ENCODE measurements at places on chromosomes 6 and 20. TPM values are rescaled to one million over a fixed set of nuclear protein-coding genes. Genes with fewer than 3 reads are reported as not detected.

DNA sequence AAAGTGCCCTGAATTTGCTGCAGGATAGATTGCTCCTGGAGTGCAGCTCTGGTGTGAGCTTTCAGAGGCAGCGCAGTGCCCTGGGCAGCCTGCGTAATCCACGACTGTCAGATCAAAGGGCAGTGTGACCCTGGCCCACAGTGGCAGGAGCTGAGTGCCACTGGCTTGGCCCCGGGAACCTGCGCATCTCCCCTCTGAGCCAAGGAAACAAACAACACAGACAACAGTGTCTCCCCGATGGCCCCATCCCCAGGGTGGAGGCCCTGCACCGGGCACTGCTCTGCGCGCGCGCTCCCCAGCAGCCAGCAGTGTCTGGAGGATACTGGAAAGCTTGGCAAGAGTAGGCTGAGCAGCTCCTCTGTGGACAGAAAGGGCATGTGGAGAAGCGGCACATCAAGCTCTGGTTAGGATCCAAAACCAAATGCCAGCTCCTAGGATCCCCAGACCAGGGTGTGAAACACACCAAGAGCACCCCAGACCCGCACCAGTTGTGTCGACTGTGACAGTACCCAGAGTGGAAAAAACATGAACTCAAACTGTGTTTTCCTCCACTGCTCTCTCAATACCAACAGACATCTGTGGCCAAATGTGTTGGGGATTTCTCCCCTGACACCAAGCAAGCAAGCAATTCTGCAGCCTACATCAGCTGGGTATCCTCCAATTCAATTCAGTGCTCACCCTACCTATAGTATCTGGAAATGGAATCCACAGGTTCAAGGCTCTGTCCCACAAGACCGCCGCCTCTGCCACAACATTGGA is 26.7 kb downstream of the RBCK1 start:
- DNase-seq, result no peak

GRCh38 chr6:156449569-156449968 is 327.6 kb upstream of the ARID1B start:
- no peak for DNase-seq

- DNase-seq, result no peak
Observed at GRCh38 chr6:124560873-124561567, 401.2 kb upstream of the RNF217 start.

DNA sequence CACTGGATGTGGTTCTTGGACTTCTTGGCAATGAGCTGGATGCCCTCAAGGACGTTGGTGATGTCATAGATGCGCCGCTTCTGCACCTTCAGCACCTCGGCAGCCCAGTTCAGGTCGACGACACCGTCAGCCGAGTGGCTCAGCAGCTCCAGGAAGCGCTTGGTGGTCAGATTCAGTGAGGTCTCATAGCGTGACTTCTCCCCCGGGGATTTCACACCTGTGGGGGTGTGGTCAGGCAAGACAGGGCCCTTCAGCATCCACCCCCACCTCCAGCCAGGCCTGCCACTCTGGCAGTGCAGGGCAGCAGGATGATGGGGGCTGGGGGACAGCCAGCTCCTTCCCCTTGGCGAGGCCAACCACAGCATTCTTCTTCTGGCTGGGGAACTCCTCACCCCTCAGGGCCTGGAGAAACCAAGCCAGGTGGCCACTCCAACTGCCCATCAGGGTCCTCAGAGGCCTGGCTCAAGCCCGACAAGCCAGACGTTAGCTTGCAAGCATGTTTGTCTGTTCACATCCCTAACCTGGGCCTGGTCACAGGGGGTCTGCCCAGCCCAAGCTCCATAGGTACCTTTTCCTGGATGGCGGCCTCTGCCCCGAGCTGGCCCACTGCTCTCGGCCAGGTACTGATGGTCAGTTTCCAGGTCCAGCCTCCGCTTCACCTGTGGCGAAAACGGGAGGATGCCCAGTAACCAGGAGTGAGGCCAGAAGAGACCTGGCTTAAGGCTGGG is 5.7 kb upstream of the NECAB3 start:
- DNase-seq, result no peak

DNA sequence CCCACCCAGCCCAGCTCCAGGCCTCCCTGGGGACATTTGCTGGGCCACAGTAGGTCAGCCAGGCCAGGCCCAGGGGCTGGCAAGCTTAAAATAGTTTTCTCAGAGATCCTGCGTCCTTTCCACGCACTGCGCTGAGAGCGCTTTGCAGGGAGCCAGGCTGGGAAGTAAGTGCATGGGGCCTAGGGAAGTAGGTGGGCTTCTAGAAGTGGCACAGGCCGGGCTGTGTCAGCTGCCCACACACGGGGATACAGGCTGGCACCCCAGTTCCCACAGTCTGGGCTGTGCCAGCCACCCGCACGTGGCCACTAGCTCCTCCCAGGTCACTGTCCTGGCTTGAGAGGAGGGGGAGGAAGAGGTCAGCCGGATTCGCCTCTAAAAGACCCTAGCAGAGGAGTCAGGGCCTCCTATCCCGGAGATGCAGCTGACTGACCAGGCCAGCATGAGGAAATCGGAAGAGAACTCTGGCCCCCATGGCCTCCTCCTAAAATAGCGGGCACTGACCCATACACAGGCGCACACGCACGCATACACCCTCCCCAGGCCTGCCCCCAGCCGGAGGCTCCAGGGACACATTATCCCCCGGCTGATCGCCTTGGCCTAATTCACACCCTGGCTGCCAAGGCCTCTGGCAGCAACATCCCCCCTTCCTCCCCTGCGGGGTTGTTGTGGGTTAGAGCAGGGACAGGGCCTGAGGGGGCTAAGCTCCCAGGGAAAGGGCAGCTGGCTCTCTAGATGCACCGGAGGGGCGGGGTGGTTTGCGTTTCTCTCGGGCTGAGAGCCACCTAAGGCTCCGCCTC is 5.4 kb downstream of the SLCO4A1 start:
- no peak for DNase-seq

- no peak for DNase-seq
Observed at GRCh38 chr6:28810659-28811053, 113.1 kb downstream of the TRIM27 start.

DNA sequence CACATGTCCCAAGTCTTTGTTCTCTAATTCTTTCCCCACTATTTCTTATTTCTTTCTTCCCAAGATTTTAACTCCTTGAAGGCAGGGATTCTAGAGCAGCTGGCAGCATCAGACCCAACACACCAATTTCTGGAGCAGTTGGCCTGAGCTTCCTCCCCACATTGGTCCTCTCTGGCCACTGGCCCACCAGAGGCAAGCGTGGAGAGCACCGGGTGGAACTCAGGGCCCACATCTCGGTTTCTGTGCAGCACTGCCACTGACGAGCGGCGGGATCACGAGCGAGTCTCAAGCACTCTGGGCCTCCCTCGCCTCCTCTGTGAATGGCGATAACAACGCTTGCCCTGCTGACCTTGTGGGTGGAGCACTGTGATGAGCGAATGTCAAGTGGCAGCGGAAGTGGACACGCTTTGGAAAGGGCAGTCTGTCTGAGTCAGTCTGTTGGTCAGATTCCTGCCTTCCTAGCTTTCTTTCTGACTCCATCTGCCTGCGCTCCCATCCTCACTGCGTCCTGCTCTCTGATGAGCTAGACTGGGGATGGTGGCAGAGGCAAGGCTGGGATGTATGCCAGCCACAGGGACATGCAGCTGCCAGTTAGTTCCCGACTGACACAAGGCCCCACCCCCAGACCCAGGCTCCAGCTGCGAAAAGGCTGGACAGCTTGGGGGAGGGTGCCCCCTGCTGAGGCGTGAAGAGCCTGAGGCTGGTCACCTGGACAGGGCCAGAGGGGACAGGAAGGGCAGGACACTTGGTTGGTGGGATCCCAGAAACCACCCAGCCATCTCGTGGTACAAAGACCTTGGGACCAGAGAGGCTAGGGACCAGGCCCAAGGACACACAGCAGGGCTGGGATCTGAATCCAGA is 4.5 kb upstream of the SPDEF start:
- peak; percentile 57 for DNase-seq

- DNase-seq, result no peak
Observed at GRCh38 chr20:37869334-37869861, 33.5 kb upstream of the VSTM2L start.

GRCh38 chr6:69937402-69938136 is 71.2 kb downstream of the COL19A1 start:
- no peak for DNase-seq

GRCh38 chr6:1422290-1422689 is 32.9 kb downstream of the FOXF2 start:
- DNase-seq, result no peak

- peak; percentile 94 for DNase-seq
Observed at GRCh38 chr6:118387921-118388701, 160.0 kb upstream of the PLN start.

- no peak for DNase-seq
Observed at GRCh38 chr6:108927927-108928326, 79.7 kb downstream of the ARMC2 start.

DNA sequence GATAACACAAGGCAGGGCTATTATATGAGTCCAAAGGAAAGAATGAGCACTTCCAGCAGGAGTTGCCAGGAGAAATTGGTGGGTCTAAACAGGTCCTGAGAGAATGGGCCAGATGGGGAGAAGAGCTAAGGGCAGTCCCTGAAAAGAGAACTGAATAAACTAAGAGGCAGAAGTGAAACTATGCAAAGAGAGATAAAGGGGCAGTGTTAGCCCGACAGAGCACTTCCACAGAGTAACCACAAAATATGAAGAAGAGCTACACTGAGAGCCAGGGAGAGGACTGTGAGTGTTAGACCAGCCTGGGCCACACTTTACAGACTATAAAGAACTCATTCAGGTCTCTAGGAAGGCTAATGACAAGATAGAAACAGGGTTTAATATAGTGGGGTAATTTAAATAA is 43.8 kb downstream of the RALGAPA2 start:
- DNase-seq, result no peak

OXT gene
- not detected for total RNA-seq

ZC2HC1B gene
- total RNA-seq, result not detected

RAMACL gene
- 1.3 TPM for total RNA-seq
